NB4 (cell line): ENCODE measurements at places on chromosomes 3 and 15.

GRCh38 chr15:60340207-60340921 is 57.4 kb downstream of the ANXA2 start:
- no peak for DNase-seq

- DNase-seq: no peak
These were observed 42.0 kb upstream of the SPTSSB start for GRCh38 chr3:161413127-161413854.

- DNase-seq: no peak
These were observed 238.6 kb downstream of the RAP2B start for GRCh38 chr3:153400641-153401040.

DNA sequence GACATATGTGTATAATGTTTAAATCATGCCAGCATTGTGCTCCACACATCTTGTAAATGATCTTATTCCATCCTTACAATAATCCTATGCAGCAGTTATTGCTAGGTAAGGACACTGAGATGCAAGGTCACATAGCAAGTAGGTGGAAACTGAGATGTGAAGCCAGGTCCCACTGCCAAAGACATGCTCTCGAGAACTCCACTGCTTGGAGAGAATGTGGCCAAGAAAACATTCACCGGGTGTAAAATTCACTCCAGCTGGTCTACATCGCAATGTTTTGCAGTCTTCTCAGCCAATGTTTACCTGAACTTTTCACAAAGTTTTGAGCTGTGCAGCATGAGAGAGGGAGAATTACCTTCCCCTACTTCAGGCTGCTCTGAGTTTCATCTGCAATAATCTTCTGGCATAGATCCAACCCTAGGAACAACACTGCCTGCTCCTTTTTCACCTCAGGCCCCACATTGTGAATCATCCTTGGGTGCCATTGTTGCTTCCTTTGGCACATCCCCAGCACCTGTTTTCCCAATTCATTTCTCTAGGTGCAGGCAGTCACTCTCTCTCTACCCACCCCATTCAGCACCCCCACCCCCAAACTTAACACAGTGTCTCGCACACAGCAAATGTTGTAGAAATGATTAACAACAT is 53.5 kb upstream of the PRTG start:
- DNase-seq: no peak

- DNase-seq: no peak
These were observed 6.1 kb upstream of the PLSCR4 start for GRCh38 chr3:146256851-146257486.

GRCh38 chr15:51076524-51077220 is 18.0 kb downstream of the TNFAIP8L3 start:
- no peak for DNase-seq

- peak; percentile 48 for DNase-seq
These were observed 52.5 kb downstream of the CPN2 start for GRCh38 chr3:194298331-194299227.

DNA sequence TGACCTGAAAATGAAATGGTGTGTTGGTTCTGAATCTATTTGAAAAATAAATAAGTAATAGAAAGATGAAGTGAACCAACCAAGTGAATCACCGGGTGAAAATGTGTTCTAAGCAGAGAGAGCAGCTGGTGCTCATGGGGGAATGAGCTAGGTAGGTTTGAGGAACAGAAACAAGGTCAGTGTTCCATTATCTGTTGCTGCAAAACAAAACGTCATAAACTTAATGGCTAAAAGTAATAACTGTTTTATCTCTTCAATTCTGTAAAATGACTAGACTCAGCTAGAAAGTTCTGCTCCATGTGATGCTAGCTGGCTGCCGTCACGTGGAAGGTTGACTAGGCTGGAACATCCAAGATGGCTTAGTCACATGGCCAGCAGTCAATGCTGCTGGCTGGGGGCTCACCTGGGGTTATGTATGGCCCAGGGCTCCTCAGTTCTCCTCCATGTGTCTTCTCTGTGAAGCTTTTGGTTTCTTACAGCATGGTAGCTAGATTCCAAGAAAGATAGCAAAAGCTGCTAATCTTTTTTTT is 13.3 kb upstream of the SH3BP5 start:
- DNase-seq: no peak

DNA sequence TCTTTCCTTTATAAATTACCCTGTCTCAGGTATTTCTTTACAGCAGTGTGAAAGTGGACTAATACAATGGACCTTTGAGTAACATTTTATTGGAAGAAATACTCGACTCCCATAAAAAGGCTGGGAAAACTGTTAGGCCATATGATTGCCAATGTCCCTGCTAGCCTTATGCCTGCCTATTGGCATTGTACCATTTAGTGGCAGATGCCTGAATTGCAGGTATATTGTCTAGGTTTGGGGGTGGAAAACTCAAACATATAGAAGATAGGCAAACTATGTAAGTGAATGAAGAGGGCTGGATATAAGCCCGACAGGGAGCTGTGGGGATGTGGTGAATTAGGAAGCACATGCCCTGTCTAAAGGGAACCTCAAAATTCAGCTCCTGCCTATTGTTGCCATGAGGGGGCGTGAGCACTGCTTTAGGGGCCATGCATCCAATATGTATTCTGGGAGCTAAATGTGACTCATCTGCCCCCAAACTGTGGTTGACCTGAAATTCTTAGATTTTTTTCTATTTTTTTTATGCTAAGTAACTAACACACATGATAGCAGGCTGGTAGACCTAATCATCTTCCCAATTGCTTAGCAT is 65.2 kb upstream of the TRA2B start:
- DNase-seq: peak; percentile 62

DNA sequence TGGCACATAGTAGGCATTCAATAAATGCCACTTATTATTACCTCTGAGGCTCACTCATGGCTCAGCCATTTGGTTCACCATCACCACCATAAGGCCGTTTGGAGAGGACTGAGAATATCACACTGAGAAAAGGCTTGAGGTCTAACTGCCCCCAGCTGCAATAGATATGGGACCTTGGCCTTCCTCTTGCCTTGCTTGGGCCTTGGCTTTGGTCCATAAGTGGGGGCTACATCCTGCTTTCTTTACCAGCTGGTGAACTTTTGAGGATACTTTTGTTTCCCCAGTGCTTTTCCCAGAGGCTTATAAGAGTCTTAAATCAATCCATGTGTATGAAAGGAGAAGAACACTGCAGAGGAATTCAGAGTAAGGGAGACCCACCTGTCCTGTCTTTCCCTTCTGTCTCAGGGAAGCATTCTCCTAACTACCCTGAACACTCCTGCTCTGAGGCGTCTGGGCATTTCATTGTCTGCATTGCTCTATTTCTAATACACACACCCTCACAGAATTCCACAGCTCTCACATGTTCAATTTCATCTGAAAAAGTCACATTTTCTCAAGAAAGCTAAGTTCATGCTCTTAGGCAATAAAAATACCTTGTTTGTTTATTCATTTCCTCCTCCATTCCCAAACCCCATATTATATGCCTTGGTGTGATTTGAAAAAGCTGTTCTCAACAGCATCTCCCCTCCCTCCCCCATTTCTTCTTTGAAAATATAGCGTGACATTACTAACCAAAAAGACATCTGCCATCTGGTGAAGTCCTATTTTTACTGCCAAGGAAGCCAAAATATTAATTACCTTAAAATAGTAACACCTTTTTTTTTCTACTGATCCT is 22.5 kb upstream of the KCNMB2 start:
- no peak for DNase-seq

DNA sequence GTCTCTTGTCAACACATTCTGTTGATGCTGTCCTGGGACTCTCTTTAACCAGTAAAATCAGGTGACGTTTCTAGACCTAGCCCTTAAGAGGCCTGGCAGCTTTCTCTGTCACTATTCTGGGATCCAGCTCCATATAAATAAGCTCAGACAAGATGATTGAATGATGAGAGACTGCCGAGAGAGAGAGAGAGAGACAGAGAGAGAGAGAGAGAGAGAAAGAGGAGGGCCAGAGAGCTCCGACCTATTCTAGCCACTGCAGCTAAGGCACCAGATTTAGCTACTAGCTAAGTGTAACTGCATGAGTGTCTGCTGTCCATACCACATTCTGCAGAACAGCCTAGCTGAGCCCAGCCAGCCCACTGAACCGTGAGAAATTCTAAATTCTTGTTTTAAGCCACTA is 36.1 kb upstream of the CTXND1 start:
- DNase-seq: no peak

DNA sequence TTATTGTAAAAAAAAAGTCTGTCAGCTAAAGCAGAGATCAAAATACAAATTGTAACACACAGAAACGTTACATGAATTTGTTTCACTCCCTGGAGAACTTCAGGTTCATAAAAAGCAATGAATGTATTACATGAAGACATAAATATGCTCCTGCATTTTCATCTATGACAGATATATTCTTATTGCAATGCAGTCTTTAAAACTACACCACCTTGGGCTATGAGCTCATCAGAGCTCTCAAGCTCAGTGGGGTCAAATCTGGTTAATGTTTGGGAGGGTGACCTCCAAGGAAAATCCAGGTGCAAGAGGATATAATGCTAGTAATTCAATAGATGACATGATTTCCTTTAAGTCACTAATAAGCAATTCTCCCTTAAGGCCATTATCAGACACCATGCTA is 606.8 kb downstream of the EPHA3 start:
- DNase-seq: no peak

- no peak for DNase-seq
These were observed 109.0 kb upstream of the SLC2A2 start for GRCh38 chr3:171135549-171135948.

DNA sequence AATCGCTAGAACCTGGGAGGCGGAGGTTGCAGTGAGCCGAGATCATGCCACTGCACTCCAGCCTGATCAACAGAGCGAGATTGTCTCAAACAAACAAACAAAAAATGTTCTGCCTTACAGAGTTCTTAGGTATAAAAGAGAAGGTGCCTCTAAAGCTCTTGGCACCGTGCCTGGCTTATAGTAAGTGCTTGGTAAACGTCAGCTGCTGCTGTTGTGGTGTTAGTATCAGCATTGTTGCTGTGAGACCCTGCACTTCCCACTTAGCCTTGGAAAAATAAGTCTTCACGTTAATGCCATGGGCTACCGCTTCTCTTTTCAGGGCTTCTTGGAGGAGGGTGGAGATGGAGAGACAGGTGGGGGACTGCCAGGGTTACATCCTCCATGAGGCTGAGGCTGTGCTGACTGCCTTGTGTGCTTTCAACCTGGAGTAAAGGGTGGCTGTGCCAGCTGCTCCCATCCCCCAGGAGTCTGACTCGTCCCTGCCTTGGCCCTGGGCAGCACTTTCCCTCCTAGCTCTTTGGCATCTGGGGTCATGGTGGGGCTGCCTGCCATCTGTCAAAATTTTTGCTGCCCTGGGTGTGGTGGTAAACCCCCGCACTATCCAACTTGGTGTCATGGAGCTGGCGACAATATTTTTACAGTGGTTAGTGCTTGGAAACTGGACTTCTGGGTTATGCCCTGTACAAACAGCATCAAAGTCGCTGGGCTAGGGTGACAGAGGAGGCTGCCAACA is 17.8 kb downstream of the FLNB start:
- no peak for DNase-seq

GRCh38 chr15:39575180-39575579 is 5.7 kb upstream of the THBS1 start:
- no peak for DNase-seq

- DNase-seq: peak; percentile 76
These were observed 524 bp downstream of the IGF1R start for GRCh38 chr15:98648654-98649471.

GRCh38 chr15:52503788-52504496 is 24.7 kb downstream of the MYO5A start:
- DNase-seq: no peak

- DNase-seq: no peak
These were observed 66.0 kb downstream of the MYO1E start for GRCh38 chr15:59306520-59307164.

GRCh38 chr3:37974121-37975083 is 16.2 kb upstream of the VILL start:
- peak; percentile 85 for DNase-seq

DNA sequence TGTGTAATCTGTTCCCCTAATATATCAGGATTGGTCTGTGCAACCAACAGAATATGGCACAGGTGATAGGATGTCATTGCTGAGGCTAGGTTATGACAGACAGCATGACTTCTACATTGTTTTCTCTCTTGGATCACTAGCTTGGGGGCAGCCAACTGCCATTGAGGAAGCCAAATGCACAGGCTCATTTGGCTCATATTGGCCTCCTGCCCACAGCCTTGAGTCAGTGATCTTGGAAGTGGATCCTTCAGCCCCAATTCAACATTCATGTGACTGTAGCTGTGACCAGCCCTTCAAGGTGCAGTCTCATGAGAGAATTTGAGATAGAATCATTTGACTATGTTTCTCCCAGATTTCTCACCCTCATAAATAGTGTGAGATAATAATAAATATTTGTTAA is 675.6 kb downstream of the GRM7 start:
- no peak for DNase-seq

DNA sequence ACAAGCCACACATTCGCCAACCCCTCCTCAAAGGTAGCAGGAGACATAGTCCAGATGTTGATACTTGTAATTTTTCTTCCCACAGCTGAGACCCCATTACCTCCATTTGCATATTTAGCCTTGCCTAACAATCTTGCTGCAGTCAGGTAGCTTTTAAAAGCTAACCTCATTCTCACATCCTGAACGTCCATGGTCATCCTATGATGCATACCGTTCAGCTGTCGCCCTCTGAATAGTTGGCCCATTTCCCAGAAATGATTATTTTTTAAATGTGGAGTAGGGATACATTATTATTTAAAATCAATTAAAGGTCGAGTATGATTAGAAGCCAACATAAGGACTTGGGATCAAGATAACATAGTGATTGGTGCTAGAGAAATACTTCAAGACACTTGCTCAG is 165.0 kb downstream of the MEX3B start:
- no peak for DNase-seq

- no peak for DNase-seq
These were observed 170.1 kb upstream of the GBE1 start for GRCh38 chr3:81931265-81932251.

GRCh38 chr15:63446255-63446654 is 58.1 kb upstream of the USP3 start:
- DNase-seq: no peak

DNA sequence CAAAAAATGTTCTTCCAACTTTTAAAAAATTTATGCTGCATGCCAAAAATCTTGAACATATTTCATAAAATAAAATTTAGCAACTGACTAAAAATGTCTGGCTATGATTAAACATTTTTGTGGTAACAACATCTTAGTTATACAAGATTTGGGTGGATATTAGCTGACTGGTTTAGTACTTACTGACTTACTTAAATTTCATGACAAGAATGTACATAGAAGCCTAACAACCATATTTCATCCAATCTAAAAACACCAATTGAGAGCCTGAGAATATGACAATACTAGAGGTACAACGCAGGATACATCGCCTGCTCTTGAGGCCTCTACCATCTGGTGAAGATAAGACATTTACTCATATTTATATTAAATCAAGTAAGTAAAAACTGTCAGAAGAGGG is 34.6 kb downstream of the GNB4 start:
- DNase-seq: no peak

GRCh38 chr3:171092467-171092911 is 66.0 kb upstream of the SLC2A2 start:
- no peak for DNase-seq

GRCh38 chr15:60591496-60592370 is 112.8 kb upstream of the ICE2 start:
- no peak for DNase-seq

GRCh38 chr15:76118767-76119166 is 59.0 kb downstream of the TMEM266 start:
- no peak for DNase-seq

GRCh38 chr3:72310419-72311380 is 525.8 kb upstream of the PROK2 start:
- peak; percentile 95 for DNase-seq

GRCh38 chr3:67647390-67647878 is 7.0 kb downstream of the SUCLG2 start:
- DNase-seq: no peak
